Stimulated activated CD8-positive, alpha-beta memory T cell treated with anti-CD3 and anti-CD28 coated beads, Interleukin-2, amount 100 ng/mL, for 1 hour (primary cell): ENCODE measurements at places on chromosomes 2 and 18.

- DNase-seq, result no peak
Observed at GRCh38 chr2:220586980-220587530, 959.6 kb downstream of the SLC4A3 start.

- no peak for DNase-seq
Observed at GRCh38 chr18:79766308-79766707, 31.4 kb upstream of the KCNG2 start.

- DNase-seq, result no peak
Observed at GRCh38 chr2:152755029-152755428, 36.6 kb downstream of the ARL6IP6 start.

DNA sequence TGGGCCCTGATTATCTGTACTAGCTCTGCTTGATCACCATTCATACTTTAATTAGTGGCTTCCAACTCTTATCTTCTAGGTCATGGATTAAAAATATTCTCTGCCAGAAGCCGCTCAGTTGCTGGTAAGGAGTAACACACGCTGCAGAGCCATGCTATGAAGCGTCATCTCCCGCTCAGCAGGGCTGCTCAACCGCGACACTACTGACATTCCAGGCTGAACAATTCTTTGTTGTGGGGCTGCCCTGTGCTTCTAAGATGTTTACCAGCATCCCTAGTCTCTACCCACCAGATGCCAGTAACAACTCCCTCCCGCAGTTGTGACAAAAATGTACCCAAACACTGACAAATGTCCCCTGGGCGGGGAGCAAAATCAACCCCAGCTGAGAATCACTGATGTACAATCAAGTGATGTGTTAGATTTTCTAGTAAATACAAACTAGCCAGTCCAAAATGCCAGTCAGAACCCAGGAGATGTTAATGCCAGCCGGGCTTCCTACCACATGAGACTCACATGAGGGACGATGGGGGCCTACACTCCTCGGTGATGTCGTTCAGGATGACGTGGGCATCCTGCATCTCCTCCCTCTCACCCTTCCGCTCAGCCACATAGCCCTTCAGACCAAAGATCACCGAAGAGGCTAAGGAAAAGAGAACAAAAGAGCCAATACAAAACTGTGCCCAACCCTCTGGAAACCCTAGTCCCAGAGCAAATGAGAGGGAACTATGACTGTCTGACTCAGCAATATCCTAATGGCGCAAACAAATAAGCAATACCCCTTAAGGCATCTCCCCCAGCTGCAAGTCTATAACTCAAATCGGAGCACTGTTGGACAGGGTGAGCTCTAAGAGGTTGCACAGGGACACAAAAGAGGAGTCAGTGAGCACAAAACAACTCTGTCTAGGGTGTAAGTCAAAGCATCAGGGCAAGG lies 15.6 kb downstream of the ILKAP start:
- no peak for DNase-seq

DNA sequence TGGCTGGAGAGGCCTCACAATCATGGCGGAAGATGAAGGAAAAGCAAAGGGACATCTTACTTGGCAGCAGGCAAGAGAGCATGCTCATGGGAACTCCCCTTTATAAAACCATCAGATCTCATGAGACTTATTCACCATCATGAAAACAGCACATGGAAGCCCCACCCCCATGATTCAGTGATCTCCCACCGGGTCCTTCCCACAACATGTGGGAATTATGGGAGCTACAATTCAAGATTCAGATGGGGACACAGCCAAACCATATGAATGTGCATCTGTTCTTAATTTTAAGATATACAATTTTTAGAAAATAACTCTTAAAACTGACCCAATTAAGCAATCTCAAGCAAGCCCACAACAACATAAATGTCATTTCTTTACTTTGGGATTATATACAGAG lies 12.6 kb downstream of the C18orf63 start:
- DNase-seq, result no peak

DNA sequence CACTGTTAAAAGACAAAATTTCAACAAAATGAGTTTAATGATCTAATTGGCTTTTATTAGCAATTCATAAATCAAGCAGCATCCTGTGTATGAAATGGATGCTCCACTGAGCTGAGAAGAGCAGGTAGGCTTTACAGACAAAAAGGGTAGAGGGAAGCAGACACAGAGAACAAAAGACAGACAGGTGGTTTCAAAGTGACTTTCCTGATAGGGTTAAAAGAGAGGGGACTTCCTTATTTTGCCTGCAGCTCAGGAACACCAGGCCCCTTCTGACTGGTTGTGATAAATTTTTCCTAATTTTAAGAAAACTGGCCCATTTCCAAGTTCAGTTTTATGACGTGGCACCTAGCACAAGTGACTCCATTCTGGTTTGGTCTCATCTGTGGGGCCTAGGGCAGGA lies 11.9 kb downstream of the TEX51 start:
- no peak for DNase-seq

DNA sequence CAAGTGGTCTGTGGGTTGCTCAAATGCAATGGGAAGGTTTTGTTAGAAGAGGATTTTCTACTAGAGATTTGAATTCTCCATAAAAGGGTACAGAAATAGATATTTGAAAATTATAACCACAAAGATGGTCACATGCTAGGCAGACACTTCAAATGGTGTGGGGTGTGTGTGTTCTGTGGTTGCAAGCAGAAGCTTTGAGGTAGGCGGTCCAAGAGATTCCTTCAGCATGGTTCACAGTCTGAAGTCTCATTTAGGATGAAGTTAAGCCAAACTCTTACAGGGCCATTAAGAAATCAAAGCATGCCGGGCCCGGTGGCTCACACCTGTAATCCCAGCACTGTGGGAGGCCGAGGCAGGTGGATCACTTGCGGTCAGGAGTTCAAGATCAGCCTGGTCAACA lies 38.3 kb upstream of the RMDN2 start:
- no peak for DNase-seq

- no peak for DNase-seq
Observed at GRCh38 chr2:31354837-31355236, 59.7 kb downstream of the XDH start.

DNA sequence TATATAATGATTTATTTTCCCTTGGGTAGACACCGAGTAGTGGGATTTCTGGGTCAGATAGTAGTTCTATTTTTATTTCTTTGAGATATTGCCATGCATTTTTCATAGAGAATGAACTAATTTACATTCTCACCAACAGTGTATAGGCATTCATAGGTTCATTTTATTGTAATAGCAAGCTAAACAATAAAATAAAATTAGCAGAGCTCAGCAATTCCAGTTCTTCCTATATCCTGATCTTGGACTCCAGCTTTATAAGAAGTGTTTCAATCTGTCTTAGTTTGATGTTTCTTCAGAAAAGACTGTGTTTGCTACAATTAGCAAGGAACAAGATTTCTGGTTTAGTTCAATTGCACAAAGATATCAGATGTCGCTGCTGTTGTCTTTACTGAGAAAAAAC lies 1024.4 kb upstream of the LRRTM1 start:
- no peak for DNase-seq

DNA sequence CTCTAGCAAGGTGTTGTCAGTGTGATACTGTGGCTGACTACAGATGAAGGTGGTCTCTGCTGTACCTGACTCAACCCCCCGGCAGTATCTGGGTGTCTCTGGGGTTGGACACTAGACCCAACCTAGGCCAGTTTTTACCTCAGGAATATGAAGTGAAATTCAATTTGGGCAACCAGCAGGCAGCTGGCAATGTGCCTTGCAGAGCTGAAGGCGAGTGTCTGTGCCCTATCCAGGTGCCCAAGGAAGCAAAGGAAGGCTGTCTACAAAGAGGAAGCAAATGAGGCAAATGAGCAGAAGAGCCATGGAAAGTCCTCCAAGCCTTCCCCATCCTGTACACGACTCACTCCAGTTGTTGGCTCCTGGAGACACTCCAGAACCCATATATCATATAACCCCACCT lies 264.6 kb upstream of the AGAP1 start:
- no peak for DNase-seq

DNA sequence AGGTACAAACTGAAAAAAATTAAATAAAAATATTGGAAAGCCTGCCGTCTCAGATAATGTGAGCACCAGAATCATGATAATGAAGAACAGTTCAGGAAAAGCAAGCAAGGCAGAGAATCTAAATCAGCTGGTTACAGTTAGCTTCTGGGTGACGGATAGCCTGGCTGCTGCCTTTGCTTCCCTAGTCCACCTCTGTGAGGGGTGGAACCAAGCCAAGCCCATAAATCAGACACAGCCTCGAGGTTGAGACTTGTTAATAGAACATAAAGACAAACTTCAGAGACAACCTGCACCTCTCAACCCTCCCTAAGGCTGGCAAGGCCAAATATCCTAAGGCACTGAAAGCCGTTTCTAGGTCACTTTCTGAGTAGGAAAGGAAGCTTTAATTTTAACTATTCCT lies 334.7 kb upstream of the SLC39A10 start:
- no peak for DNase-seq

DNA sequence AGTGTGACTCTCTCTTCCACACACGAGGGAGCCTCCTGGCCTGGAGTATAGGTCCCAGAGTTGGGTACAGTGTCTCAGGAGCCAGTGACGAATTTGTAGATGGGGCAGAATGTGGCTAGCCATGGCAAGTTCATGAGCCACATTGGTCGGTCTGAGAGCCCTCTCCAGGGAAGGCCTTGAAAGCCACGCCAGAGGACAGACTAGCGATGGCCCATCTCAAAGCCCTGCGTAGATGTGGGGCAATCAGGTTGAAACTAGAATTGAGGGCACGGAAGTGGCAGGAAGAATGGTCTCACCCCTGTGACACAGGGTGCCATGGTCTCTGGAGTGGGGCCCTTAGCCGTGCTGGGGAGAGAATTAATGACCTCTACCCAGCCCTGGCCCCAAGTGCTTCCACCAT lies 106.2 kb downstream of the TSHZ1 start:
- DNase-seq, result no peak
